ENCODE measurements at places on chromosomes 1 and 21. TPM values are rescaled to one million over a fixed set of nuclear protein-coding genes. Genes with fewer than 3 reads are reported as not detected.

The RAVER2 gene
- 7.4 TPM for total RNA-seq

The LRRC71 gene
- 11.1 TPM for total RNA-seq

The TTC39A gene
- total RNA-seq = 0.58 TPM

The IFI44L gene
- total RNA-seq = 10.5 TPM

The AMY2B gene
- total RNA-seq = 59.7 TPM

All from ovary (tissue), 10 donors.